DMS79 (cell line): ENCODE measurements at places on chromosomes 7 and 10.

DNA sequence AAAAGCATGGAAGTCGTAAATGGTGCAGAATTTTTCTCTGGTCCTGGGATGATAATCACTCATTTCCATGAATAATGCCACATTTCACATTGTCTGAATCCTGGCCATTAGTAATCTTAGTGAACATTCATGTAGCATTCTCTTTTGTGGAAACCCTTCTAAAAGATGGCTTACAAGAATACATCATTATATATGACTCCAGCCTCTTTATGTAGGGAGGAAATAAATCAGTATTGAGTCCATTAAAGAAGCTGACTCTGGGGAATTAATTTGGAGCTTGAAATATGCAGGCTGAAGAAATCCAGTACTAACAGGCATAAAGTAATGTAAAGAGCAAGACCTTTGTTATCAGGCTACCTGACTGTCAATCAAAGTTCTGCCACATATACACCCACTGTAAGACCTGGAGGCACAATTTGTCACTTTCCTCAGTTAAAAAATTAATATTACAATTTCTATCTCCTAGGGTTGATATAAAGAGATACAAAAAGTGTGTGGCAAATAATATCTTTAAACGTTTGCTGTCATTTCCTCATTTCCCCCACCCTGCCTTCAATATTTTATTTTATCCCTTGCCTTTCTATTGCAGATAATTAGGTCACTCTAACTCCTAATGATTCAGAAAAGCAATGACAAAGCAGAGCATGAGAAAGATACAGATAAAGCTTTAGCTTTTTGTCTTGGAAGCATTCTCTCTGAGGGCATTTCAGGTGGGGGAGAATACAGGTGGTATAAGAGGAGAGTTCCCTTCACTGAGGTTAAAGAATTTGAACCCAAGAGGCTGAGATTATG, 1122.0 kb upstream of the GHITM start:
- no peak for DNase-seq

- no peak for DNase-seq
These were observed 1019.4 kb downstream of the TYW1 start for GRCh38 chr7:68015978-68016532.

GRCh38 chr7:79893991-79894390, 240.6 kb upstream of the GNAI1 start:
- DNase-seq, result no peak

DNA sequence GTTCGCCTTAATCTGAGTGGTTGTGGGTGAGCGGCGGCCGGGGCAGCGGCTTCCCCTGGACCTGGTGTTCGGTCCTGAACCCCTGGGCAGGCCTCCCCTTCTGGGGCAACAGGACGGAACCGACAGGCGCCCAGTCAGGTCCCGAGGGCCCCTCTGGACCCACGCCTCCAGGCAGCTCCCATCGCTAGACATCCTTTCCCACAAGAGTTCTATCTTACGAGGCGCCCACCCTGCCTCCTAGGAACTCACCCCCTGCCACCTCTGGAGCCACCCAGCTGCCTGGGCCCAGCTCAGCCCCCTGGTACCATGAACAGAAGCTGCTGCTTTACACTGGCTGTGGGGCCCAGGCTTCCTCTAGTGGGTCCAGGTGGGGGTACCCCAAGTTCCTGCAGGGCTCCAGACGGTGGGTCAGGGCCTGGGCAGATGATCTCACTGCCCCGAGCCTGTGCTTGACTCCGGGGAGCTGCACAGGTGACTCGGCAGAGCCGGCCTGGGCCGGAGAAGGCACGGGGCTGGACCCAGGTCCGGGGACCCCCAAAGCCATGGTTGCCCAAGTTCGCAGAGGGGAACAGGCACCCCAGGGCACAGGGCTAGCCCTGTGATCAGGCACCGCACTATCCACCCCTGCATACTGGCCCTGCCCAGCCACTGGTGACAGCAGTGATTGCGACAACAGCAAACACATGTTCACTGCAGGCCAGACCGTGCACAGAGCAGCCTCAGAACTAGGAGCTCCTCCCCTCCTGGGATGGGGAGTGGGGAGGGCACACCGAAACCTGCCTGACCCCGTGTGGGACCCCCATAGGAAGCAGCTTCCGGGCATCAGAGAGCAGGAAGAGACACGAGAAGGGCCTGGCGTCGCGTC, 180.3 kb downstream of the ELFN1 start:
- DNase-seq, result no peak

GRCh38 chr10:30870896-30871295, 160.8 kb downstream of the ZNF438 start:
- no peak for DNase-seq

DNA sequence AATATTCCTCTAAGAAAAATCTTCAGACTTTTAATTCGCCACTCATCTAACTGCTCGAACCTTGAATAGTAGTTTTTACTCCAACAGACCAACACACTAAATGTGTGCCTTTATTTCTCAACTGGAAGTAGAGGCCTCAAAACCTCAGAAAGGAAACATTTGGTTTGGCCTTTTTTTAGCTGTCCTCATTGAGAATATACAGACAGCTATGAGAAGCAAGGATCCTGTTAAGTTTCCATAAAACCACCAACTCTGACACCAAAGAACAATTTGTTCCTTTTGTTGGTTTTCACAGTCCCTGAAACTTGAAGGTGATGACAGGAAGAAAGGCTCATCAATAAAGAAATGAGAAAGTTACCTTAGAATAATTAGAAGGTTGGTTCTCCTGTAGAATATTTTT, 199.2 kb upstream of the MEOX2 start:
- DNase-seq, result no peak

- DNase-seq, result peak; percentile 61
These were observed 1.1 kb upstream of the ITGB8 start for GRCh38 chr7:20329389-20330238.

DNA sequence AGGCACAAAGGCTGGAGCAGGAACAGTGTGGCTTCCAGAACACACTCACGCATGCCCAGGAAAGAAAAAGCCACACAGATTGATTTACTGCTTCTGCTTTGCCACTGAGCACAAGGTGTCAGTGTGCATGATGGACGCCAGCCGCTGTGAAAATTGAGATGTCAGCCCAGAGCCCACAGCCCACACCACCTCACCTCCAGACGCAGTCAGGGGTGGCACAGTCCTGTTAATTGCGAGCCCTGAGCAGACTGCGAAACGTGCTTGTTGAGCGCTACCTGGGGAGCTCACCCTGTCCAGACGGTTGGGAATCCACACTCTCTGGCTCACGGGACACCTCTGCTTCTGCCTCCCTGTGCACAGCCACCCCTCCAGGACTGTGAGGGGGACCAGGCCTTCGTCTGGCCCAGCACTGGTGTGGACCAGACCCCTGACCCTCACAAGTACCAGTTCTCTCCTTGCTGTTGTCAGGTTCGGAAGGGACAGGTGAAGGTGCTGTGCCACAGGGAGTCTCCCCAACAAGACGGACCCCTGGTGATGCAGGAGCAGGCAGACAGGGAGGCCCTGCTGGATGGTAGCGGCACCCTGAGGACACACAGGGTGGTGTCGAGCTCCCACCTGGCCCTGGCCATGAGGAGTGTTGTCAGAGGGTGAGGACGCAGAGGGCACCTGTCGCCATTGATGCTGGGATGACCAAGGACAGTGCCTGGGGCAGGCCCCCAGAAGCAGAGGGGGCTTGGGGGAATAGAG, 15.3 kb downstream of the RASGEF1A start:
- DNase-seq, result no peak

- DNase-seq, result no peak
These were observed 66.7 kb upstream of the PODXL start for GRCh38 chr7:131623154-131623553.

GRCh38 chr7:140435252-140435895, 31.5 kb downstream of the RAB19 start:
- no peak for DNase-seq

GRCh38 chr7:73966062-73966940, 61.7 kb upstream of the ELN start:
- DNase-seq, result no peak

DNA sequence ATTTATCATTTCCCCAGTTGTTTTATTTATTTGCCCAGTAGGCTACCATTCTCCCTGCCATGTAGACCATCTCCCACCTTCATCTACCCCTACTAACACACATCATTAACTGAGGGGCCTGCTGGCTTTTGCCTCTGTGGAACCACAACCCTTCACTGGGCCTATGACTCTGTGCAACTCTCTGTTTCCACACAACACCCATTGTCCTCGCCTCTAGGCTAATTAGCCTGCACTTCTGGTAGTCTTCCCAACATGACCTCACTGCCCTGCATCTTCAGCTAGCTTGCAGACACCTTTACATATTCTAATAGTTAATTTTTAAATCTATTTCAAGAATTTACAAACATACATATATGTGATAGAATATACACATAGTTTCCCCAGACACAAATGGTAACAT, 7.5 kb downstream of the ANKIB1 start:
- DNase-seq, result no peak

DNA sequence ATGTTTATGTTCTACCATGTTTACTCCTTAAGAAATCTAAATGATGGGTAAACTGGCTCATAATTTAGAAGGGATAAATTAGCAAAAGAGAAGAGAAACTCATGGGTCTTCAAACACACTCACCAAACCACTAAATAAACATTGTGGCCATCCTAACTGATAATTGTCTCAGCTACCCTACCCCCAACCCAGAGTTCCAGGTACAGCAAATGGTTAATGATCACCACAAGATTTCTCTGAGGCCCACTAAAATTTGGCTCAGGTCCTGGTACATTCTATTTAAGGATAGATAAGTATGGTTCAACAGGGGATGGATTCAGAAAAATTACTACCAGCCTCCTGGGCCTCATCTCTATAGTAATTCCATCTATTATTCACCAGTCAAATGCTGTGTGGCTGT, 21.4 kb downstream of the SLC25A13 start:
- DNase-seq, result no peak
